Kidney capillary endothelial cell (primary cell): ENCODE measurements at places on chromosomes 16 and 17.

DNA sequence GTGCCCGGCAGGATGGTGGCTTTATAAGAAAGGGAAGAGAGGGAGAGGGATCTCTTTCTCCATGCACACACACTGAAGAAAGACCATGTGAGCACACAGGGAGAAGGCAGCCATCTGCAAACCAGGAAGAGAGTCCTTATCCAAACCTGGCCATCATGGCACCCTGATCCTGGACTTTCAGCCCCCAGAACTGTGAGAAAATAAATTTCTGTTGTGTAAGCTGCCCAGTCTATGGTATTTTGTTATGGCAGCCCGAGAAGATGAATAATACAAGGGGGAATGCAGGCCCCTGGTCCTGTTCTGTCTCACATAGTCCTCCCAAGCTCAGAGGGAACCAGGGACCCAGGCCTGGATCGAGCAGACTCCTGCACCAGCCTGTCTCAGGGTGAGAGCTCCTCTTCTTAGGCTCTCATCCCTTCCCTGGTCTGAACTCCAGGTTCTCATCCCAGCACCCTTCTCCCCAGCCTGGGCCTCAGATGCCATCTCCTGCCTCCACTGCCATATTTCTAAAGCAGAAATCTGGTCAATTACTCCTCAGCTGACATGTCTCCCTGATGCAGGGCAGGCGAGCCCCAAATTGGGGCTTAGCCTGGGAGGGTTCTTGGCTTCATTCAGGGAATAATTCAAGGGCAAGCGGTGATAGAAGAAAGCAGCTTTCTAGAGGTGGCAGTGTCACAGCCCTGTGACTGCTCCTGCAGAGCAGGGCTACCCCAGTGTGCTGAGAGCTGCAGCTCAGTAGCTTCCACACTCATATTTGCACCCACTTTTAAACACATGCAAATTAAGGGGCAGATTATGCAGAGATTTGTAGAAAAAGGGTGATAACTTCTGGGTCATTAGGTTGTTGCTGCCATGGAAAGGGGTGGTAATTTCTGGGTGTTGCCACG lies 28.8 kb downstream of the IGFBP4 start:
- DNase-seq: no peak

GRCh38 chr16:81492965-81493754 lies 48.6 kb downstream of the CMIP start:
- DNase-seq: no peak

GRCh38 chr17:49209061-49209571 lies 1.3 kb downstream of the GNGT2 start:
- no peak for DNase-seq

GRCh38 chr17:9230346-9230745 lies 209.0 kb downstream of the NTN1 start:
- no peak for DNase-seq

DNA sequence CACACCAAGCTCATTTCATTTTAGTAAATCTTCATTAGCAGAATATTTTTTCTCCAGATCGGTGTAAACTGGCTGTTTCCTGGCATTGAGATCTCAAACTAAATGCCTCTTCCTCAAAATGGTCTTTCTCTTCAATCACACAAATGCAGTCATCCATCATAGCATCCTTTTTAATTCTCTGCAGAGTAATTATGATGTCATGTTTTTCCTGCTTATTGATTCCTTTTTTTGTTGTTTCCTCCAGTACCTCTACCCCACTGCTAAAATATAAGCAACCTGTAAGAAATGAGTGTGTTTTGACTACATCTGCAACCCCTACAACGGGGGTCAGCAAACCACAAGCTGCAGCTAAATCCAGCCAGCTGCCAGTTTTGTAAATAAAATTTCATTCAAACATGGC lies 65.6 kb upstream of the TOM1L1 start:
- DNase-seq: no peak

DNA sequence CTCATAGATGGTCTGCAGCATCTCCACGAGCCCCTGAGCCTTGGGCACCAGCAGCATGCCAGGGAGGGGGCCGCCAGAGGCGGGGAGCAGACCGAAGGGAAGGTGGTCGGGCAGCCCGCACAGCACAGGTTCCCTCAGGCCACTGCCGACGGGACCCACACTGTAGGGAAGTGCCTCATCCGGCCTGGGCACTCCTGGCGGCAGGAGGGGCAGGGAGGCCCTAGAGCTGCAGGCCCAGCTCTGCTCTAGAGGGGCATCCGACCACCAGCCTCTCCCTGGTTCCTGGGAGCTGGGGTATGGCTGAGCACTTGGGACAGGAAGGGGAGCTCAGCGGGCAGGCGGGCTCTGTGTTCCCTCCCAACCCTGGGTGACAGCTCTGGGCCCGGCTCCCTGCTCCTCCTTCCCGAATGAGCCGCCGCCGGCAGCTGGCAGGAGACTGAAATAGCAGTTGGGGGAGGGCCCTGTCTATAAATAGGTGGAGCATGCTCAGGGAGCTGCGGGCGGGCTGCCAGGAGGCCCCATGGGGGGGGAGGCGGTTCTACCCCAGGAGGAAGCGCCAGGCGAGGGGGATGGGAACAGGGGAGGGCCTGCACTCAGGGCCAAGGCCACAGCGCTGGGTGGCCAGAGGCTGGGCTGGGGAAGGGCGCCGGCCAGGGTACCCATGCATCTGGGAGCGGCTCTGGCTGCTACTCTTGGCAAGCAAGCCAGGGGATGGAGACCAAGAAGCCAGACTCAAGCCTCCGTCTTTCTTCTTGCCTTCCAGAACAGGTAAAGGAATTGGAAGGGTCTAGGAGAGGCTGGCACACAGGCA lies 12.4 kb downstream of the HDAC5 start:
- peak; percentile 85 for DNase-seq

- no peak for DNase-seq
Observed at GRCh38 chr16:48323783-48324775, 61.1 kb downstream of the SIAH1 start.
